ENCODE measurements at places on chromosomes 5 and 9.

DNA sequence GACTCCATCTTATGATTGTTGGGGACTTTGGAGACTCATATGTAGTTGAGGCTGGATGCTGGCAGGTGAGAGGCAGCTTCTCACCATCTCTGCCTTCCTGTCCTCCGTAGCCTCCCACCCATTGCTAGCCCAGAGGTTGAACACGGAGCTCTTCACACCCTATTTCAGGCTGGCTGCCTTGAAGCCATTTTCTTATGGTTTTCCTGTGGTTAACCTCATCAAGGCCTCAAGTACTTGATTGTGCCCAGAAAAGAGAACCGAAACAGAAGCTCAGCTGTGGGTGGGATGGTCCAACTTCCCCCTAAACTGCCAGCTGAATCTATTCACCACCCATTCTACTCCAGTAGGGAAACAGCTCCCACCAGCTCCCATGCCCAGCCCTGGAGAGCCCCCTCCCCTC, 102.9 kb downstream of the LIFR start:
- no peak for DNase-seq

- DNase-seq: no peak
These were observed 142.9 kb downstream of the TRIO start for GRCh38 chr5:14286007-14286406.

DNA sequence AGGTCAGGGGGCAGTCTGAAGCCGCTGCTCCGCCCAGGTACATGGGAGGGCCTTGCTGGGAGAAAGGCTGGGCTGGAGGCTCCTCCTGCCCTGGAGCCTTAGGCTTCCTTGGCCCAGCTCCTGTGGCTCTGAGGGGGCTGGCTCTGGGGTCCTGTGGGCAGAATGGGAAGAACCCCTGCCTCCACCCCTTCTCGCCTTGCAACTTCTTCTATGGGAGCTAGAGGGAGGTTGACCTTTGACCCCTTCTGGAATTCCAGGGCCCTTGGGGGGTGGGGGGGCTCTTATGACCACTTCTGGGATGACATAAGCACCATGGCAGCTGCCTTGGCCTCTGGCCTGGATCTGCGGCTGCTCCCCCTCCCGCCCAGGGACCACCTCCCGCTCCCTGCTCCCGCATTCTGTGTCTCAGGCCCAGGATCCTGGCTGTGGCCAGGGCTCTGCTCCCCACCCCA, 32.2 kb downstream of the IER5L start:
- no peak for DNase-seq

DNA sequence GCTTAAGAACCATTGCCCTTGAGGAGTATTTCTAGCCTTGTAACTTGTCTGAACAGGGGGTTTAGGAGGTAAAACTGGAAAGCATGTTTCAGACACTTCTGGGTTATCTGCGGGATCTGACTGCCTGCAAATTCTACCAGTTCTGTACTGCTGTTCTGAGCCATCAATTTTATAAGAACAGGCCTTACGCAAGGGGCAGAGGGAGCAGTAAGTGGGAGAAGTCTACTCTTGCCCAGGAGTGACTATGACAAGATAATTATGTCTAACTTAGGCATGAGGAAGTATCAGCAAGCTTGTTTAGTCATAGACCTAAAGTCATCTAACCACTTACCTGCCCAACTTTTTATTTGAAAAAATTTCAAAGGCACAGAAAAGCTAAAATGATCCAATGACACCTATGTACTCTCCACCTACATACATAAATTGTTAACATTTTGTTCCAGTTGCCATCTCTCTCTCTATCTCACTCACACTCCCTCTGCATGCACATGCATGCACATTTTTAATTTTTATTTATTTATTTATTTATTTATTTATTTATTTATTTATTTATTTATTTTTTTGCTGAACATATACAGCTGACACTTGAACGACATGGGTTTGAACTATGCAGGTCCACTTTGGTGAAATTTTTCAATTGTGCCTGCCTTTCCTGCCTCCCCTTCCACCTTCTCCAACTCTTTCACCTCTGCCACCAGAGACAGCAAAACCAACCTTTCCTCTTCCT, 18.4 kb upstream of the DEPDC1B start:
- no peak for DNase-seq

DNA sequence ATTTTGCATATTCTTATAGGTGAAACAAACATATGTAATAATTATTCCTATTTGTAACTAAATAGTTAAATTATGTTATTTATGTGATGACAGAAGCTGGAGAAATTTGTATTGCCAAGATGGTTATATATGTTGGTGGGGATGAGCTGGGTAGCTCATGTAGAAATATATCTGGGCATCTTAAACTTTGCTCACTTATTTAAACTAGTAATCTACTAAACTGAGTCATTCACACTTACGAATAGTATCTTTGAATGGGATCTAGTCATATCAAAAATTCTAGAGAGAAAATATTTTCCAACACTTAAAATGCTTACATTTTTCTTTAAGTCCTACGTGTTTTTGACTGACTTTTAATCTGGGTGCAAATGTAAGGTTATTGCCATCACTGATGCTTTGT, 44.6 kb upstream of the EIF4EBP3 start:
- DNase-seq: no peak

DNA sequence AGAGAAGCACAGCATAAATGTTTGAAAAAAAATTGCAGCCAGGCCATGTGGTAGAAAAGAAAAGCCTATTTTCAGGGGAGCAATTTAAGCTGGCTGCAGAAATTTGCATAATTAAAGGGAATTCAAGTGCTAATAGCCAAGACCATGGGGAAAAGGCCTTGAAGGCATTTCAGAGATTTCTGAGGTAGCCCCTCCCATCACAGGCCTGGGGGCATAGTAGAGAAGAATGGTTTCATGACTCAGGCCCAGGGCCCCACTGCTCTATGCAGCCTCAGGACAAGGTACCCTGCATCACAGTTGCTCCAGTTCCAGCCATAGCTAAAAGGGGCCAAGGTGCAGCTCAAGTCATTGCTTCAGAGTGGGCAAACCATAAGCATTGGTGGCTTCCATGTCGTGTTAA, 1416.0 kb downstream of the EFNA5 start:
- no peak for DNase-seq

DNA sequence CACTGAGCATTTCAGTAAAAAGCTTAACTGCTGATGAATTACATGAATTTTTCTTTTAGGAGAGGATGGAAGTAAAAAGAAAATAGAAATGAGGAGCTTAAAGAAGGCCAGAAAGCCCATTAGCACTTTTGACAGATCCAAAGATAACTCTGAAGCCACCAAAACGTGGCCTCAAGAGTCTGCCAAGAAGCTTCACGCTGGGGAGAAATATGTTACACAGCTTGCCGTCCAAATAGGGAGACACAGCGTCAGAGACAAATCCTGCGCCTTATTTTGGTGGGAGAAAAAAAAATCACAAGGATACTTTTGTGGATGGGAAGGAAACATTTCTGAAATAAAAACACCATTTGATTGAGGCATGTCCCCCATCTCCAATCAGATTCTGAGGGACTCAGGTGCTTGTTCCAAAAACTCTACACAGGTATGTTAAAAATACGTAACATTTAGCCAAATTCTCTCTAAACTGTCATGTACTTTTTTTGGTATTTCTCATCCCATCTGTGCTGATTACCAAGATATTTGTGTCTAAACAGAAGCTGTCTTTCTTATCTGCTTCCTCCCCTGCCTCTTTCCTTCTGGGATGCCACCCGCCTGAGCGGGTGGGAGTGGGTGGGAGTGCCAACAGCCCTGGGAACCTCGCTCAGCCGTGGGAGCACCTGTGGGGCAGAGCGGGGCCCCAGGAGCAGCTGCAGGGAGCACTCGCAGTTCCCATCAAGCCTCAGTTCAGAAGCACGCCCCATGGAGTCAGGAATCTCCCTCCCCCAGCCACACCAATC, 275.5 kb downstream of the DENND1A start:
- DNase-seq: no peak

GRCh38 chr9:123998970-123999621, 12.5 kb upstream of the LHX2 start:
- DNase-seq: no peak

DNA sequence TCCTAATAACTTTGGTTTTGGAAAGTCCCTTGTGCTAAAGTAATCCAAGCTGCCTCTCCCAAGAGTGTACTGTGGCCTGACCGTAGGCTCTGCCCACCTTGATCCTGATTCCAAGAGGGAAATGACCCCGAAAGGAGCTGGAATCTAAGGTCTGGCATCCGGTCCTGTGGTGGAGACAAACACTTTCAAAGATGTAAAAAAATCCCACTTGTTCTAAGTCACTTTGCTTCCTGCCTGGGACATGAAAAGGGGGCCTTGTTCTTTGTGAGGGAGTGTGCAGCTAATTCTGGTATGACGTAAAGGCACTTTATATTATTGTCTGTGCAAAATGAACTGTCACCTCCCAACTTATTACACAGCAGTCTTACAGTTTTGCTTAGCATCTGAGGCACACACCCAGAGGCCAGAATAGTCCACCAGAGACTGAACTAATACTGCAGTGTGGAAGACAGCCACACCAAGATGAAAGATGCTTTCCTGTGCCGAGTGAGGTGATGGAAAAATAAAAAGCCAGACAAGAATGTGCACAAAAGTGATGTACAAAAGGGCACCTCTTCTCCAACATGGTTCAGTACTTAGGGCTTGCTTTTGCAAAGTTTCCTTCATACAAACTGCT, 128.7 kb downstream of the SLC12A2 start:
- no peak for DNase-seq

GRCh38 chr9:385818-386398, 171.2 kb downstream of the DOCK8 start:
- DNase-seq: peak; percentile 7

- peak; percentile 50 for DNase-seq
These were observed 44.5 kb upstream of the ANGPTL2 start for GRCh38 chr9:127166651-127167524.

DNA sequence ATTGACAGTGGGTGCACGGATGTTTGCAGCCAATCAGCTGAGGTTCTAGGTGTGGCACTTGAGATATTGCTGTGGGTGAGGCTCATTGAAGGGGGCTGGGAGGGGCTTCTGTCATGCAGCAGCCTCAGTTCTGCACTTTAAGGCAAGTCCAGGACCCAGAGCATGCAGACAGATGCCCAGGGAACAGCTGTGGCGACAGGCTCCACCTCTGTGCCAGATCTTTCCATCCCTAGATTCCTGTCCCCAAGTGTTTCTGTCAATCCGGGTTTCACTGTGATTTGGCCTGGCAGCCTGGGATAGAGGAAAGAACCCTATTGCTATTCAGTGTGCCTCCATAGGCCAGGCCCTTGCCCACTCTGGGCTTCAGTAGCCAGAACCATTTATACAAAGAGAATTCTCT, 20.8 kb upstream of the CERCAM start:
- no peak for DNase-seq

DNA sequence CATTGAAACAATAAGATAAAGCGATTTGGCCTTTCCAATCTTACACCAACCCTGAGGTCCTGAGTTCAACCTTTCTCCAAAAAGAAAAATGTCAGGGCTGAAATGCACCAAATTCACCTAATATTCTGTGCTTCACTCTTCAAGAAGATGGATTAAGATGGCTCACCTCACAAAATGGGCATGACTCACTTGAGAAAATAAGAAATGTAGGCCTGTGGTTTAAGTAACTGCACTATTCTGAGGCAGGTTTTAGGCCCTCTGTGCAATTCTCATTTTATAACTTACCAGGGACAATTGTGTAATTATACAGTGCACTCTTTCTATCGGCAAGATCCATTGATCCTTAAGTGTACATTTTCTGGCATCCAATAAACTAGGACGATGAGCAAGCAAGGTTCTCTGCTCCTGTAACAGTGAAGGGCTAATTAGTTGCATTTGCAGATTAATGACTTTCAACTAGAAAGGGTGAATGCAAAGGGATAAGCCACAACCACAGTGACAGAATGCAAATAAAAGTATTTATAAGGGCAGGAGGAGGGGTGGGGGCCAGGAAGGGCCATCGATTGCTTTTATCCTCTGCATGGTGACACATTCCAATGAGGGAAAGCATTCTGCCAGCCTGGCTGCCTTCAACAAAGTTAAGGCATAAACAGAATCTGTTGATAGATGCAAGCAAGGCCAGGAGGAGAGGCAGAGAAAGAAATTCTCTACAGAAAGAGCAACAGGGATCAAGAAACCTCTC, 214.5 kb downstream of the CAAP1 start:
- DNase-seq: no peak

DNA sequence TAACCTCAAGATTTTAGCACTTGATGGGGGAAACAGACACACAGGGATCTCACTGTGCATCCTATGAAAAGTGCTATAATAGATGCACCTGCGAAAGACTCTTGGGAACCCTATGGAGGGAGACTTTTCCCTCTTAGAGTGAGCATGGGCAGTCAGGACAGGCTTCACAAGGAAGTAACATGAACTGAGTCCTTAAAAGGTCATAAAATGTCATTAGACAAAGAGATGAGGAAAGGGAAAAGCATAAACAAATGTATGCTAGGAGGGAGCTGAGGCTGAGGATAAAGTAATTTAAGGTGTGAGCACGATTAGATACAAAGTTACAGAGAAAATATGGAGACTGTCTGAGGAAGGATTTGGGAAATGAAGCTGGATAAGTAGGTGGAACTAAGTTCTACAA, 60.6 kb upstream of the MIER3 start:
- no peak for DNase-seq

- no peak for DNase-seq
These were observed 20.8 kb downstream of the STKLD1 start for GRCh38 chr9:133396952-133397351.

- no peak for DNase-seq
These were observed 4.4 kb upstream of the GRPEL2 start for GRCh38 chr5:149340920-149341319.

GRCh38 chr5:143865426-143866025, 53.6 kb downstream of the HMHB1 start:
- no peak for DNase-seq

GRCh38 chr5:129689045-129689444, 58.8 kb upstream of the MINAR2 start:
- DNase-seq: no peak

DNA sequence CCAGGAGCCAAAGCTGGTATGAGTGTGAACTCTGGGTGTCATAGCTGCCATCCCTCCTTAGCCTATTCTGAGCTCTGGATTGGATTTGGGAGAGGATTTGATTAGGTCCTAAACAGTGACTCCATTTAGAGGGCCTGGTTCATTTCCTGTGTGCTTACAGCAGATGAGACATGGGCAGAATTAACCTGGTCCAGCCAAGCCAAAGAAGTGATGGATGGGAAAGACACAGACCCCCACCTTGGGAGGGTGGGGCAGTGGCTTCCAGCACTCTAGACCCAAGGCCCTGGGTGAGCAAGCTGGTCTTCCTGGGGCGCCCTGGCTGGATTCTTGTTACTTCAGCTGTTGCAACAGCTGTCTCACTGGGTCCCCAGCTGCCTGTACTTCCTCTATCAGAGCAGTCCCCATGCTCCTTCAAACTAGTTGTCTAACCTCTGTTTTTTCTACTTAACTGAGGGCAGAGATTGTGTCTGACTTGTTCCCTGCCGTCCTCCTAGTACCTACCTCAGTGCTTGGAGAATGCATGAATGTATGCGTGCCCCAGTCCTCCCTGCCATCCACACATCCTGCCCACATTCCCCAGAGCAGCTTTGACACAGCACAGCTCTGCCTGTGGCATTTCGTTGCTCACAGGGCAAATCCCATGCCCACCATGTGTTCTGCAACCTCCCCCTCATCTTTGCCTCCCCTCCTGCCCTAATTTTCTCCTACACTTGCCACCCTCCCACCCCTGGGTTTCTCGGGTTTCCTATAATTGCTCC, 115.9 kb downstream of the RGS3 start:
- DNase-seq: no peak
